ENCODE measurements at places on chromosomes 1 and 21. TPM values are rescaled to one million over a fixed set of nuclear protein-coding genes. Genes with fewer than 3 reads are reported as not detected.

Gene NPHS2
- total RNA-seq, result not detected

Gene FAM151A
- not detected for total RNA-seq

Gene PTGER3
- not detected for total RNA-seq

Gene FHAD1
- total RNA-seq, result 0.35 TPM

Gene CRYAA
- total RNA-seq, result not detected

Gene MACO1
- total RNA-seq, result 8.2 TPM

Gene FAM43B
- 4.5 TPM for total RNA-seq

Gene CAMTA1
- 75.4 TPM for total RNA-seq

Gene TMEM51
- 41.6 TPM for total RNA-seq

Gene GJA9
- not detected for total RNA-seq

Gene WNT3A
- total RNA-seq, result not detected

Gene FLG
- total RNA-seq, result not detected

Gene C2CD4D
- not detected for total RNA-seq

Gene FAM72D
- total RNA-seq, result 6.3 TPM

Gene FYB2
- not detected for total RNA-seq

Gene HJV
- not detected for total RNA-seq

Gene CD5L
- not detected for total RNA-seq

Gene GPR52
- not detected for total RNA-seq

Gene IVL
- not detected for total RNA-seq

Data from A549 treated with RU486 at 1 μM for 4 hours (cell line).